ENCODE measurements at places on chromosomes 3 and 15.

DNA sequence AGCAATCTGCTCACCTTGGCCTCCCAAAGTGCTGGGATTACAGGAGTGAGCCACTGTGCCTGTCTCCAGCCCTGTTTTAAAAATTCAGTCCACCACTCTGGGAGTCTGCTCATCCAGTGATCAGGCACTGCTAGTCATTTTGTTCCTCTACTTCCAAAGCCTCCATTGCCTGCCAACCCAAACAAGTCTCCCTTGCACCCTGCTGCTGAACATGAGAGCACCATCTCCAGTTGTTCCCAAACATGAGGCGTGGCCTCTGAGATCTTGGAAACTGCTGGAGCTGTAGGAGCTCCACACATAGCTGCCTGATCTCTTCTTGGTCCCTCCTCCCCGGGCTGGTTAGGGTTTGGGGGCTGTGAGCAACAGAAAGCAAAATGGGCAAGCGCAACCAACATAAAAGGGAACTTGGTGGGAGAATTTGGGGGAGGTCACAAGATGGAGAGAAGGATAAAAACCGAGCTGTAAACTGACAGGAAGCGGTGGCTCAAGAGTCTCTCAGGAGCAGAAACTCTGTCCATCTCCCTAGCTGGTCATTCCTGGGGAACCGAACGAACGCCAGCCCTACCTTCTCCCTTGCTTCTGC is 49.6 kb upstream of the TLE3 start:
- DNase-seq: no peak

DNA sequence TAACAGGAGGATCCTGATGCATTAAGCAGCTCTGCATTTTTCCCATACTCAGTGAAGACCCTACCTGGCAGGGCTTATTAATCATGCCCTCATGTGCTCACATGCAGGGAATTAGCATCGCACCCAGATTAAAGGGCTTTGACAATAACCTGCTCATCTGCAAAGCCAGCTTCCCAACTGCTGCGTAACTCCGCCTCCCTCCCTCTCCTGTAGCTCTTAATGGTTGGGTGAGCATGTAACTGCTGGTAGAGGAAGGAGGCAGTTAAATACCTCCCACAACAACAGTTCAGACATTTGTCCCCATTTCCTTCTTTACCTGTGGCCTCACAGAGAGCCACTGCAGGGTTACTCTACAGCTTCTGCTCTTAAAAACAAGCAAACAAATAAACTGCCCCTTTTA is 203.6 kb upstream of the WNT5A start:
- DNase-seq: no peak

GRCh38 chr3:127157171-127157828 is 35.6 kb upstream of the PRR23E start:
- DNase-seq: no peak

DNA sequence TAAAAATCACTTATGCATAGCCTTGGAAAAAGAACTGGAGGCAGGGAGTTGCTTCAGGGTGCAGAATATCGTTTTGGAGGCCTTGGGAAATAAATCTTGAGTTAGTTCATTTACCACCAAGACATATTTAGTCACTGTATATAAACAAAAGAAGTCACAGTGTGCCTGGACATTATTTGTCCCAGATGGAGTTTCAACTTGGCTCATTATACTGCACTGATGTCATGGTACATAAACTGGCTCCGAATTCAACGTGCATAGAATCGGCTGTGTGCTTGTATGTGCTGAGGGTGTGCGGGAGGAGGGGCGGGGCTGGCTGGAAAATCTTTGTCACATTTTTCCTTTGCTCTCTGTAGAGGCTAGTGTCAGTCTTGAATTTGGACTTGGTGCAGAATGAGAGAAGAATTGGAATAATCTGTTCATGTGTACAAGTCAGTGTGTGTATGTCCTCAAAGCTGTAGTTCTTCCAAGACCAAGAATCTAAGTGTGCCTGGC is 86.6 kb downstream of the FNDC3B start:
- DNase-seq: peak; percentile 22

DNA sequence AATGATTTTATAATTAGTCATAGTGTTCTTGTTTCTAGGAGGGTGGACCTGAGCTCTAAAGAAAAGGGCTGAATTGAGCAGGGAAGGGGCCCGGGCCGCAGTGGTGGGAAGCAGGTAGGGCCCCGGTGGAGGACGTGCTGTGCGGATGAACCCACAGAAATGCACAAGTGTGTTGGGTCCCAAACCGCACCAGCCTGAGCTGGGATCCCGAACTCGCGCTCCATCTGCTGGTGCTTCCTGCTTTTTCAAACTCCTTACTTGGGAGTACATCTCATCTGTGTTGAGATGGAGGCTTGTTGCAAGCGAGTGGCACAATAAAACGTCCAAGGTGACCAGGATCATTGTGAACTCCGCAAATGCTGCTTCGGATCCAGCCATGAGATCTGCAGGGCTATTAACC is 244.8 kb upstream of the IGF1R start:
- no peak for DNase-seq

DNA sequence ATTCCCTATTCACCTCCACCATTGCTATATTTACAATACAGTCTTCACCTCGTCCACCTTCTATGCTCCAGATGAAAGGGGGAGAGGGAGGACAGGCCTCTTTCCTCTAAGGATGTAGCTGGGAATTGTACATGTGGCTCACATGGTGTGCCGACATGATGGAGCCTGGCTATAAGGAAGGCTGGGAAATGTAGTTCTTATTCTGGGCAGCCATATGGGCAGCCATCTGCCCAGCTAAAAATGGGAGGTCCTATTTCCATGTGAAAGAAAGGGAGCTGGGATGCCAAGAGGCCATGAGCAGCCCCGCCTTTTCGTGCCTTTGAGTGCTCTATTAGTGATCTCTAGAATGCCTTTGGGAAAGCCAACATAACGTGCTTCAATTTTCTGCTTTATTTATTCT is 27.1 kb upstream of the MGLL start:
- DNase-seq: no peak

GRCh38 chr3:108124337-108125152 is 33.7 kb upstream of the CD47 start:
- DNase-seq: peak; percentile 78

DNA sequence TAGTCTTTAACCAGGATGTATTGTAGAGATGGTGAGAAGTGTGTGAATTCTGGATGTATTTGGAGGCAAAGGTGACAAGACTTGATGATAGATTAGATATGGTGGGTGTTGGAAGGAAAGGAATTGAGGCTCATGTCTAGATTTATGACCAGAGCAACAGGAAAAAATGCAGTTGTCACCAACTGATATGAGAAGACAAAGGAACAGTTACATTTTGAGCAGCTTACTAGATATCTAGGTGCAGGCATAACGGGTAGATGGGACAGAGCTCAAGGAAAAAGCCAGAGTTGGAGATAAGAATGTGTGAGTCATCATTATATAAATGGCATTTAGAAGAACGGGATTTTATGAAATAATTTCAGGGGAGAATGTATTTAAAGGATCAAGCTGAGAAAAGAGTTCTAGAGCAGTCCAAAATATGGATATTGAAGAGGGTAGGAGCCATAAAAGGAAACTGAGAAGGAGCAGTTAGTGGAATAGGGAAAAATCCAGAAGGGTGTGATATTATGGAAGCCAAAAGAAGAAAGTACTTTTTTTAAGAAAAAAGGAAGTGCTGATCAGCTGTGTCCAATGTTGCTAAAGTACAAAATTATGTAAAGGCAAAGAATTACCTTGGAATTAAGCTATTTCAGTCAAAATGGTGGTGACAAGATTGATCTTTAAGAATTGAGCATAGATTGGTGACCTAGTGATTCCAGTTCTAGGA is 262.5 kb downstream of the CGGBP1 start:
- DNase-seq: no peak

GRCh38 chr15:39453620-39454019 is 127.3 kb upstream of the THBS1 start:
- no peak for DNase-seq

GRCh38 chr3:160694345-160694744 is 17.4 kb downstream of the ARL14 start:
- DNase-seq: no peak

GRCh38 chr3:128616516-128617269 is 33.9 kb downstream of the RPN1 start:
- no peak for DNase-seq

GRCh38 chr3:122064326-122064725 is 9.2 kb downstream of the CD86 start:
- DNase-seq: no peak

GRCh38 chr3:59265566-59265965 is 215.7 kb upstream of the CFAP20DC start:
- DNase-seq: no peak

DNA sequence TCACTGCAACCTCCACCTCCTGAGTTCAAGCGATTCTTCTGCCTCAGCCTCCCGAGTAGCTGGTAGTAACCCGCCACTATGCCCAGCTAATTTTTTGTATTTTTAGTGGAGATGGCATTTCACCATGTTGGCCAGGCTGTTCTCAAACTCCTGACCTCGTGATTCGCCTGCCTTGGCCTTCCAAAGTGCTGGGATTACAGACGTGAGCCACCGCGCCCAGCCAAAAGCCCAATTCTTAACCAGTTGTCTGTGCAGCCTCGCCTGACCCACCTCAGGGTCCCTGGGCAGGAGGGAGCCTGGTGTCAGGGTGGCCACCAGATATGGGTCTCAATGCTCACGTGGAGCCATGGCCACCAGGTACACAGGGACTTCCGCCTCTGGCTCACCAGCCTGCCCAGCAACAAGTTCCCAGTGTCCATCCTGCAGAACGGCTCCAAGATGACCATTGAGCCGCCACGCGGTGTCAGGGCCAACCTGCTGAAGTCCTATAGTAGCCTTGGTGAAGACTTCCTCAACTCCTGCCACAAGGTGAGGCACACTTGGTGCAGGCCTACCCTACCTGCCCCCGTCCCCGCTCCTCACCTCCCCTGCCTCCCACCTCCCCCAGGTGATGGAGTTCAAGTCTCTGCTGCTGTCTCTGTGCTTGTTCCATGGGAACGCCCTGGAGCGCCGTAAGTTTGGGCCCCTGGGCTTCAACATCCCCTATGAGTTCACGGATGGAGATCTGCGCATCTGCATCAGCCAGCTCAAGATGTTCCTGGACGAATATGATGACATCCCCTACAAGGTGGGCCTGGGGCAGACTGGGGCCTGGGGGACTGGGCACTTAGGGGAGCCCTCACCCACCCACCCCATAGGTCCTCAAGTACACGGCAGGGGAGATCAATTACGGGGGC is 48.6 kb downstream of the SEMA3G start:
- no peak for DNase-seq

DNA sequence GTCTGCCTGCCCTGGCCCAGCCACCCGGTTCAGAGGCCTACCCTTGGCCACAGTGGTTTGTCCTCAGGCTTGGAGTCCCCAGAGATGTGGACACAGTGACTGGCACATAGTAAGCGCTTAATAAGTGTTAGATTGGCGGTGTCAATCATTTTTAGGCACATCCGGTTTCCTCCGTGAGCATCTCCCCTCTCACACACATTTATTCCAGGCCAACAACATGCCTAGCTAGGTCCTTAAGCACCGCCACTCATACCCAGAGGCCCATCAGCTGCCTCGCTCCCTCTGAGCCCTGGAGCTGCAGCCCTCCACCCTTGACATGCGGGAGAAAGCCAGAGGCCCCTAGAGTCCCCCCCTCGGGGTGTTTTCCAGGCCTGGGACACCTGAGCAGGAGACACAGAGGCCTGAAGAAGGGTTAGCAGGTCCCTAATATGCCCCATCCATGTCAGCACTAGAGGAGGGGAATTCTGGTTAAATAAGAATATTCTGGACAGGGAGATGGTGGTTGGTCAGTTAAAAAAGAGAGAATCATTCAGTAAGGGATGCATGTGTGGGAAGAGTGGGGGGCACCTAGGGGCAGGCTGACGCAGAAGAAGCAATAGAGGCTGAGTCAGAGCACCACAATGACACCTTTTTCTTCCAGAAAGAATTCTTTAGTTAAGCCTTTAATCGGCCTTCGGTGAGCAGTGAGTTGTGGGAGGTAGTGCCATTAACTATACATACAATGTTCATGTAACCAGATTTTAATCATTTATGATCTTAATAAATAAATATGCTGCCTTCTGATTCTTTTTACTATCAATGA is 22.3 kb downstream of the NR2F2 start:
- no peak for DNase-seq

- DNase-seq: no peak
Measured at GRCh38 chr3:194087995-194088855, 47.7 kb upstream of the HES1 start.
